Body of pancreas (tissue), 4 donors: ENCODE measurements at places on chromosomes 4 and X. TPM values are rescaled to one million over a fixed set of nuclear protein-coding genes. Genes with fewer than 3 reads are reported as not detected.

The AFF2 gene
- 2.1 TPM for total RNA-seq

The SLITRK4 gene
- 1.6 TPM for total RNA-seq

The NDNF gene
- total RNA-seq: 0.52 TPM

The ADGRL3 gene
- total RNA-seq: 1.0 TPM

- H3K27ac ChIP-seq: no peak overlapping the region
- no peak overlapping the region for H3K4me3 ChIP-seq
- no peaks in the 10 kb centered on the region for H3K27me3 ChIP-seq
- no peaks in the 10 kb centered on the region for H3K4me1 ChIP-seq
Observed at GRCh38 chrX:153523269-153523668, 5.8 kb downstream of the ATP2B3 start.

DNA sequence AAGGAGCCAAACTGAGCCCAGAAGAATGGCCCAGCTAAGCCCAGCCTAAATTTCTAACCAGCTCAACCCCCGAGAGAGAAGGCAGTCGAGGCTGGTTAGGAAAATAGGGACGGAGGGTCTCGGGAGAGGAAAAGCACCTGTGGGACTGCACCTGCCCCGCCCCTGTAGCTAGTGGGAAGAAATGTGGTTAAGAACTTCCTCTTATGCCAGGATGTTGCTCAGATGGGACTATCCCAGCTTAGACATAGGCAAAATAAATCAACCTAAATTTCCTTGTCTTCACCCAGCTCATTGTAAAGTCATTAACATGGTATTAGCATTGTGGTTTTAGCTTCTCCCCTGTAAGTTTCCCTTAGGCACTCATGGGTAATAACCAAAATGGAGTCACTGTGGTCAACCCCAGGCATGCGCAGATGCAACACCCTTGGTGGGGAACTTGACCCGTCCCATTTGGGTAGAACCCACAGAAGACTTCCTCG is 86.8 kb downstream of the ZNF718 start:
- H3K27ac ChIP-seq: no peak overlapping the region
- H3K4me1 ChIP-seq: peaks cover 12% of the 10 kb centered on the region
- H3K4me3 ChIP-seq: no peak overlapping the region
- H3K36me3 ChIP-seq: no peaks in the 10 kb centered on the region
- no peaks in the 10 kb centered on the region for H3K27me3 ChIP-seq
